NCI-H526 (cell line): ENCODE measurements at places on chromosomes 2 and 18.

- DNase-seq = no peak
Measured at GRCh38 chr18:64403784-64404503, 255.1 kb upstream of the LINC00305 start.

DNA sequence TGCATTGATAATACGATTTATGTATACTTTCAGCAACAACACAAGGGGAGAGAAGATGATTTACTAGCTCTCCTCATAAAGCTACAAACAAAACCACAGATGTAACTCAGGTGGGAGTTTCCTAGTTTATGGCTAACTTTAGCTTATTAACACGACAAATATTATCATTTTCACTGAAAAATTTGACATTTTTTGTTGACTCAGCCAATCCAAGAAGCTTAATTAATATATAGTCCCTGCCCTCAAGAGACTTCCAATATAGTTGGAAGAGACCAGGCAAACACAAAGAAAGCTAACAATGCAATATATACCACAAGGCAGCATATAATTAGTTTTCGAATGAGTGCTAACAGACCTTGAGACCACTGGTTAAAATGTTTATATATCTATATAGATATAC, 775 bp downstream of the WDR12 start:
- no peak for DNase-seq

DNA sequence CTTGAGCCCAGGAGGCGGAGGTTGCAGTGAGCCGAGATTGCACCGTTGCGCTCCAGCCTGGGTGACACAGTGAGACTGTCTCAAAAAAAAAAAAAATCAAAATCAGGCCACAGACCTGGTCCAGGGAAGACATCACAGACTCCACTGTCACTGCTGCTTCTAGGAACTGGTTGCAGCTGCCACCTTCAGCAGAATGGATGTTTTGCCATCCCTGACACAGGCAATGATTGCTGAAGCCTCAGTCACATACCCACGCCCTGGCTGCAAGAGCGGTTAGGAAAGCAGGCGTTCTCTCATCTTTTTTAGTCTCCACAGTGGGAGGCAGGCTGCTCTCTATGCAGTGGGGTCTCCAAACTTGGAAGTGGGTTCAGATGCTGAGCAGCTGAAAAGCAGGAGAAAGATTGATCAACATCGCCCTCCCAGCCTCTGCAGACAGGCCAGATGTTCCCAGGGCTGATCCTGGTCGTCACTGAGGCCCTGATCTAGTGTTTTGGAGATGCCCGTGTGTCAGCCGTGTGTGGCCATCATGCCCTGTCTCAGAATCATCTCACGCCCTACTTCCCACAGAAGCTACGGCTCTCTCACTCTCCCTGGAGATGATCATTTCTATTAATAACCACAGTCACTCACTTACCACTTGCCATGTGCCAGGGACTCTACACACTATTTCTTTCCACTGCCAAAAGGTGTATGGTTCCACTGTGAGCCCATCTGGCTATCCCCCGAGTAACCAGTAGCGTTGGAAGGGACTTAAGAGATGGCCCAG, 91.8 kb downstream of the PLB1 start:
- DNase-seq = no peak

DNA sequence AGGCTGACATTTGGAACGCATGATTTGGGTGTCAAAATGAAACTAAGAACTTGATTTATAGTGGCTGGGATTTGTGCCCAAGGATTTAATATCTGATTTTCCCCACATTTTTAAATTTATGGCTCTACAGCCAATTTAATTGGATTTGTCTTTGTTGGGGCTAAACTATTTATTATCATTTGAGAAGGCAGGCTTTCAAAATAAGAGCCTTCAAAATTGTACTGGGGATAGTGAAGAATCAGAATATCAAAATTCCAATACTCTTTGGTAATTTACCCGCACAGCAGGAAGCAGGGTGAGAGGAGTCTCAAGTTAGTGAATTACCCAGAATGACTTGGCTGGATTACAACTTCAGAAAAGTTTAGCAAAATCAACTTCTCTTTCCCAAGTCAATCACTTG, 278.1 kb downstream of the LRATD1 start:
- no peak for DNase-seq

- no peak for DNase-seq
Measured at GRCh38 chr2:86066007-86066578, 39.6 kb downstream of the POLR1A start.

GRCh38 chr2:55416786-55417568, 2.7 kb downstream of the CCDC88A start:
- DNase-seq = no peak

GRCh38 chr18:8938817-8939216, 163.7 kb upstream of the NDUFV2 start:
- no peak for DNase-seq

DNA sequence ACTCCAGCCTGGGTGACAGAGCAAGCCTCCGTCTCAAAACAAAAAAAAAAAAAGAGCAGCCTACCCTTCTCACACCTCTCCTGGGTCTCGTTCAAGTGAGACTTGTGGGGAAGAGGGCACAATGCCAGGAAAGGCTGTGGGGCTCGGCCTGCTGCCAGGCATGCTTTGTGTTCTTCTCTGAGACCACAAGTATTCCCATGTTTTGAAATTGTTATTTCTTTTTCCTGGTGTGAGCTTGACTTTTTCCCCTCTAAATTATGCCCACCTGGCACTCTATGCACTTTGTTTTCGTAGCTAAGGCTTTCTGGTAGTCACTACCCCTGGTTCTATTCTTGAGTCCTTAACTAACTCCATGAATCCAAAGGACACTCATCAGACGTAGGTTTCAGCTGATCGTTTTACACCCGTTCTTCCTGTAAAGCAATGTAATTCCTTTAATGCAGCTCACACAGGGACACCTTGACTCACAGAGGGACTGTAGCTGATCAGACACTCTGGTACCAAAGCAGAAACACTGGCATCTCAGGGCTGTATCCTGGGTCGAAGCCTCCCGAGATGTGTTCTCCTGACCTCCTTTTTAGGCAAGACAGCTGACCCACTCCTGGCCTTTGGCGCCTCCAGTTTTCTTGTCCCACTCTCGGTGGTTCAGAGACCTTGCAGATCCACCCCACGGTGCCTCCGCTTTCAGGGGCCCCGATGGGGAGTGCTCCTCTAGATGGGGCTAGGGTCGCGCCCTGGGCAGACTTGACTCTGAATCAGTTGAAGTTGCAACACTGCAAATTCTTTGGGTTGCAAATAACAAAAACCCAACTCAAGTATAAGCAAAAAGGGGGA, 193.3 kb upstream of the AGAP1 start:
- DNase-seq = no peak

DNA sequence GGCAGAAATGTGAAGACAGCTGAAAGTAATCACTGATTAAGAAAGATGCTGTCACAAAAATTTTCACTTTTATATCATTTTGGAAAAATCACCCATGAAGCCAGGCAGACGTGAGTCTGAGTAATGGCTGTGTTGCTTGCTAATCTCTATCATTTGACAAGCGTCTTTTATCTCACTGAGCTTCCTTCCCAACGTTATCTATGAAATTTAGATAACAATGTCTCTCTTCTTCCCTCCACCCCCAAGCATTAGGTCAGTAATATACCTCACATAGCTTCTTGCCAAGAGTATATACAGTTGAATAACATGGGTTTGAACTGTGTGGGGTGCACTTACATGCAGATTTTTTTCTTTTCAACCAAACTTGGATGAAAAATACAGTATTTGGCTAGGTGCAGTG, 388.6 kb upstream of the NRXN1 start:
- no peak for DNase-seq

- DNase-seq = no peak
Measured at GRCh38 chr2:143150287-143150686, 21.1 kb downstream of the ARHGAP15 start.

- DNase-seq = no peak
Measured at GRCh38 chr2:207149249-207150213, 16.2 kb downstream of the KLF7 start.
